ENCODE measurements at places on chromosomes 1 and 21. TPM values are rescaled to one million over a fixed set of nuclear protein-coding genes. Genes with fewer than 3 reads are reported as not detected.

CACNA1S gene
- polyA plus RNA-seq = 0.03 TPM

FAM72D gene
- polyA plus RNA-seq = 4.3 TPM

- DNase-seq = no peak
Observed at GRCh38 chr1:23845163-23845562, 19.9 kb upstream of the HMGCL start.

DNA sequence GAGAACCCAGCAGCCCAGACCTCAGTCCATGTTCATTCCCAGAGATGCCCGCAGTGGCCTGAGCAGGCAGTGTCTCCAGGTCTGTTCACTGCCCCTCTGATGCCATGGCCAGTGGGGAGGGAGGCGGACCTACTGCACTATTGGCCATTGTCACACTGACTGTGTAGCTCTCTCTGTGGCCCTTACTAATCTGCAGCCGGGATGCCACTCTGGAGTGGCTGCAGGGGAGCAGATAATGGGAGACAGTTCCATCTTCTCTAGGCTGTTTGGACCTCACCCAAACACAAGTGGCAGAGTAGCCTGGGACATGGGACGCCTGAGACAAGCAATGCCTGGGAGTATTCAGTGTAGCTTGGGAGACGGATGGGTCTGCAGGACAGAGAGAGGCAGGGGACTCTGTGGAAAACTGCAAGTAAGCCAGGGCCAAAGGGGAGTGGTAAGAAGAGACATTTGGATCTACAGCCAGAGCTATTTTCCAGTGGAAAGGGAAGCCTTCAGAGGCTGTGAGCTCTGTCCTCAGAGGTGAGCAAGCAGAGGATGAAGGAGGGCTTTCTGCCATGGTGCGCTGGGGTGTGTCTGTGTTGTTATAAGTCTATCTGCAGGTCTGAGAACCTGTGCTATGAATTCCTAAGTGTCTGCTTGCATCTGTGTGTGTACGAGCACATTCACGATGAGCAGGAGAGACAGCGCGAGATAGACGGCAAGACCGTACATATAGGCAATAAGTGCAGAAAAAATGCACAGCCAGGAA is 26.7 kb downstream of the DMBX1 start:
- no peak for DNase-seq

- DNase-seq = no peak
Observed at GRCh38 chr21:29887313-29888009, 52.3 kb downstream of the GRIK1 start.

DNA sequence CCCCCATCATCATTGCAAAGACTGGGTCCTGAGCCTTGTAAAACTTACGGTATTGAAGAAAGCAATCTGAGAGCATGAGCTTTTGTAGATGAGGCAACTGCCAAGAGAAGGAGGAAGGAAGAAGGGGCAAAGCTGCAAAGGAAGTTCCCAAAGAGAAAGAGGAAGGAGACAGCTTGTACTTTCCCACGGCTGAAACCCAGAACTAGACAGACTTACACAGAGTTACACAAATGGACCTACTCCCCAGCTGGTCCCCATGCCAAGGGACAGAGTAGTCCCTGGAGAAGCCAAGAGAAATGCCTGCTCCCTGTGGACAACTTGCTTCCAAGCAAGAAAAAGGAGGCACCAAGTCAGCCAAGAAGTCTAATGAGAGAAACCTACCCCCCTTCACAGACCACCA is 22.6 kb downstream of the SLC5A9 start:
- DNase-seq = no peak

GRCh38 chr1:115493834-115494233 is 147.9 kb upstream of the VANGL1 start:
- no peak for DNase-seq

Data from left renal pelvis (tissue), 4 donors.